CD4-positive, alpha-beta memory T cell (primary cell): ENCODE measurements at places on chromosomes 7 and 10. TPM values are rescaled to one million over a fixed set of nuclear protein-coding genes. Genes with fewer than 3 reads are reported as not detected.

DNA sequence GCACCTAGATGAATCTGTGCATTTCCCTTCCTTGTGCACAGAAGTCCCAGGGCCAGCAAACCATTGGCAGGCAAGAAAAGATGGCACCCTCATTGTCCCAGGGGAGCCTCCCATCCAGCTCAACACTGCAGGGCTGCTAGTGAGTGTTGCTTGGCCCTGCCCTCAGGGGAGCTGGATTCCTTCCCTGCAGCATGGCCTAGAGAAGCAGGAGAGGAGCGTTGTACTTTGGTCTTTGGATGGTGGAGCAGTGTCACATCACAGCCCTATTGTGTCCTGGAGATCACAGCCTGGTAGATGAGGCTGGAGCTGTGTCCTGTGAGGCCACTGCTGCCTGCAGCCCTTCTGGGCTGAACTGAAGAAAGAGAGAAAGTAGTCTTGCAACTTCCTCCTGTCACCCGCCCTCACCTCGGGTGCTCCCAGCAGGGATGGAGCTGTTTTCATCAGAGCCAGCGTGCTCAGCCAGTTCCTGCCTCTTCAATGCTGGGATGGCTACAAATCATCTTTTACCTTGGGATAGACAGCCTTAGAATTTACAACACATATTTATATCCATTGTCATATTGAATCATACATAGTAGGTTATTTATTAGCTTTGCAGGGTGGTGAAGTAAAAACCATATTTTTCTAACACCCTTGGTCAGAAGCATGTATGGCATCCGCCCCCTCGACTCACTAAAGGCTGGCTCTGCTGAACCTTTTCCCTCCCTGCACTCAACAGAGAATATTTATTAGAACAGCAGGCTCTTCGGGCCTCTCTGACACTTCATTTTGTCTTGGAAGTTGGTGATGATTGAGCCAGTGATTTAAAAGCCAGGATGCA lies 43.1 kb upstream of the FAM180A start:
- no peak for DNase-seq

DNA sequence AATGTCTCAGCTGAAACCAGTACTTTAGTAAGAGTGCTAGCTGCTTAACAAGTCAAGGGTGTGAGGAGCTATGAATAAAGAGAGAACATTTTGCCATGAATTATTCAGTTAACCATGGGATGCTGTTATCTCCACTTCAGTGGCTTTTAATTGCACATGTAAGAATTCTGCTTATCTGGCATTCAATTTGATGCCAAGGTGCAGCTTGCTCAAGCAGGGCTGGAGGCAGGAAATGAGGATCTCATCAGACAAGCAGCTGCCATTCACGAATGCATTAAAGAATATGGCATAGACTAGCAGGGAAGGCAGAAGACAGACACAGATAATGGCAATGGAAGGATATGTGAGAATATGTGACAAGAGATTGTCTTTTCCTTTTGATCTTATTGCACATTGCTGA lies 697.8 kb downstream of the NRG3 start:
- no peak for DNase-seq

DNA sequence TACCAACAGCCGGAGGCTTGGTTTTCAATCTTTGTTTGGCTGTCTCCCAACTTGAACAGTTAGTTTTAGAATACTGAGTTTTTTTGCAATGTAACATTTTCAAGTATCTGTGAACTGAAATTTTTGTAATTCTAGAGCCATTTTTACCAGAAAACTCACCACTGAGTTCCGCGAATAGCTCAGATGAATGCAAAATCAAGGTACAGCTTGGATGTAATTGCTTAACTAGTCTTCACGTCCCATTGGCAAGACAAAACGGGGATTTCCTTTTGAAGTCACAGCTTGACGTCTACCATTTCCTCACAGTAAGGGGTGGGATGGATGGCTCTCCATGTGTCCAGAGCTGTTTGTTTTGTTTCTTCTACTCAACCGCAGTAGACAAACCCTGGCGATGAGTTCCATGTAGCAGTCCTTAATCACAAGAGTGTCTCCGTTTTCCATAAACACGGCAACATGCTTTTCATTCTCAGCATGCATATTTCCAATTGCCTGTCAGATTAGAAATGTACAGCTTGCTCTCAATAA lies 55.8 kb upstream of the FGFR2 start:
- no peak for DNase-seq

GRCh38 chr7:3349126-3349525 lies 48.1 kb downstream of the SDK1 start:
- DNase-seq, result no peak

GRCh38 chr10:24262929-24263590 lies 54.1 kb downstream of the KIAA1217 start:
- no peak for DNase-seq

Gene BMPER
- total RNA-seq, result 0.30 TPM

- DNase-seq, result no peak
Measured at GRCh38 chr10:78756604-78757343, 312.0 kb upstream of the ZMIZ1 start.

- DNase-seq, result no peak
Measured at GRCh38 chr10:101968940-101969321, 87.0 kb downstream of the ARMH3 start.

- DNase-seq, result no peak
Measured at GRCh38 chr7:117588352-117588794, 108.5 kb downstream of the CFTR start.

GRCh38 chr7:134640842-134641715 lies 5.6 kb upstream of the BPGM start:
- no peak for DNase-seq

Gene PDE1C
- total RNA-seq, result not detected

DNA sequence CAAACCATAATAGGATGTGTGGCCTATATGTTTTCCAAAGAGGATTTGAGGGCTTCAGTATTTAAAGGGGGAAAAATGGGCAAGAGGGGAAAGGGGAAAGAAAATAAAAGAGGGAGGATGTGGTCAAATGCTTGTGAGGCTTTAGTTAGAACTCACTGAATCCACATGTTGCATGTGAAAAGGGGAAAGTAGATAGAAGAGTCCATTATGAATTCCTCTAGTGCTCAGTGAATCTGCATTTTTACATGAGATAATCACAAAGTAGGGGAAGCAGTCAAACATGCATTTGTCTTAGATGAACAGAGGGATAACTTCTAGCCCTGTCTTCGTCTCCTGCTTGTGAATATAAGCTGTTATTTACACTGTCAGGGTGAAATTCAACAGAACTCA lies 24.6 kb upstream of the AKAP9 start:
- DNase-seq, result no peak

GRCh38 chr10:123521556-123521955 lies 144.6 kb upstream of the GPR26 start:
- no peak for DNase-seq

Gene TAX1BP1
- total RNA-seq, result 109 TPM

DNA sequence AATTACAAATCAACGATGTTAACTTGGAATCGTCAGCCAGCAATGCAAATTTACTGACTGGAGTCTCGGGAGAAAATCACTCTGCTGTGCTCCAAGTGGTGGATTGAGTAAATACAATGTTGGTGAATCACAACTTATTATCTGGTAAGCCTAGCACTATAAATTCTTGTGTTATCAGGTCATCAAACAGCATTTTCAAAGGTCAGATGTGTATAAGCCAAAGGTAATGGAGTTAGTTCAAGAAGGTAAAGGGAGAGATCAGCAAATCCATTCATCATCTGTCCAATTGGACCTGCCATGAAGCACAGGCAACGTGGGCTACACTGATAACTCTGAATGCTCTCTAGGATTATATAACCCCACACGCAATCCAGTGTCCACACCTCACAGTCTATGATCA lies 13.9 kb downstream of the CUBN start:
- DNase-seq, result no peak

Gene GPNMB
- 32.5 TPM for total RNA-seq

Gene AGAP5
- total RNA-seq, result 13.6 TPM

Gene CUL2
- 34.6 TPM for total RNA-seq

Gene CPN1
- not detected for total RNA-seq

Gene MDH2
- total RNA-seq, result 79.8 TPM

DNA sequence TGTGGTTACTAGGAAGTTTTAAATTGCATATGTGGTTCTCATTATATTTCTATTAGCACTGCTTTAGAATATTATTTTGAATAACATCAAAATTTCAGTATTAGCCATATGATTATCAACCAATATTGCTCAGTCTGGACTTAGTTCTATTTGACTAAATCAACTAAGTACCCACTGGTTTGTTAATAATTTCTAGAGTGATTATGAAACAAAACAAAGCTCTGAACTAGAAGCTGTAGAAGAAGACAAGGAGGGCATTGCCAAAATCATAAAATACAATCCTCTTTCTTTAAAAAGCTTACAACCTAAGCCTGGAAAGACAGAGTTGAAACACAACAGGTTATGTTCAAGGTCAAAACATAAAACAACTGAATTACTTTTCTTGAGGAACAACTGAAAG lies 204.7 kb downstream of the KMT2C start:
- DNase-seq, result no peak

- DNase-seq, result no peak
Measured at GRCh38 chr10:86958116-86958900, at the start of gene SNCG. TSS of gene SNCG (plus strand) at chr10:86958599. CDS start at chr10:86958698, 99 bp downstream.

Gene EXOC6
- 10.5 TPM for total RNA-seq

Gene IFIT1
- 5.1 TPM for total RNA-seq

Gene SMO
- not detected for total RNA-seq

- DNase-seq, result no peak
Measured at GRCh38 chr7:108016841-108017775, 14.1 kb upstream of the LAMB1 start.

DNA sequence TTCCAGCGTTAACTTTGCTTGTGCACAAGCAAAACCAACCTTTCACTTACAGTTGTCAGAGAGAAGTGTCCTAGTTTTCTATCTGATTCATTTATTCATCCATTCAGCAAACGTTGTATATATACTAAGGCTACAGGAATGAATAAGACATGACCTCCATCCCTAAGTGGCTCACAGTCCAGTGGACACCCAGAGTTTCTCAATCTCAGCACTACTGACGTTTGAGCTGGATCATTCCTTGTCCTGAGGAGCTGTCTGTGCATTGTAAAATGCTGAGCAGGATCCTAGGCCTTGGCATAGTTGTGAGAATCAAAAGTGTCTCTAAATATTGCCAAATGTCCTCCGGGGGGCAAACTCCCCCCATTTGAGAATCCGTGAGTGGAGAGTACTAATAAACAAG lies 166.7 kb upstream of the PRKCQ start:
- no peak for DNase-seq

- DNase-seq, result no peak
Measured at GRCh38 chr7:101128040-101128834, 1.3 kb downstream of the SERPINE1 start.

Gene ABLIM1
- total RNA-seq, result 197 TPM

DNA sequence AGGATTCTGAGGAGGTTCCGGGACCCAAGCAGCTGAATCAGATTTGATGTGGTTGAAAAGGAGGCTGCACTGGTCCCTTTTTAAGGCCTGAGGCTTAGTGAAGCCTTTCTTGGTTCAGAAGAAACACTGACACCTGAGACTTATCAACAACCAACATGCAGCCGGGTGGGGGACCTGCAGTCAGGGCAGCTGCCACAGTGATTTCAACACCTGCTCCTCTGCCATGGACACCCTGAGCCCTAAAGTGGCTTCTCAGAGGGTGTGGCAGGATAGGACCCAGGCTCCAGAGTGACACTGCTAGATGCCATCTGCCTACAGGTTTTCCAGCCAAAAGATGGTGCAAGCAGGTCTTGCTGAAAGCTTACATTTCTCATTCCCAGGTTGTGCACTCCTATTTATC lies 99.3 kb downstream of the COL13A1 start:
- no peak for DNase-seq

GRCh38 chr10:81019029-81019890 lies 481.6 kb downstream of the SH2D4B start:
- no peak for DNase-seq

GRCh38 chr7:5437987-5438386 lies 14.4 kb upstream of the TNRC18 start:
- no peak for DNase-seq

GRCh38 chr10:60389413-60390025 lies at the start of gene ANK3:
TSS of gene ANK3 (minus strand) at chr10:60389875. CDS start at chr10:60389538, 337 bp downstream.
- DNase-seq, result no peak

DNA sequence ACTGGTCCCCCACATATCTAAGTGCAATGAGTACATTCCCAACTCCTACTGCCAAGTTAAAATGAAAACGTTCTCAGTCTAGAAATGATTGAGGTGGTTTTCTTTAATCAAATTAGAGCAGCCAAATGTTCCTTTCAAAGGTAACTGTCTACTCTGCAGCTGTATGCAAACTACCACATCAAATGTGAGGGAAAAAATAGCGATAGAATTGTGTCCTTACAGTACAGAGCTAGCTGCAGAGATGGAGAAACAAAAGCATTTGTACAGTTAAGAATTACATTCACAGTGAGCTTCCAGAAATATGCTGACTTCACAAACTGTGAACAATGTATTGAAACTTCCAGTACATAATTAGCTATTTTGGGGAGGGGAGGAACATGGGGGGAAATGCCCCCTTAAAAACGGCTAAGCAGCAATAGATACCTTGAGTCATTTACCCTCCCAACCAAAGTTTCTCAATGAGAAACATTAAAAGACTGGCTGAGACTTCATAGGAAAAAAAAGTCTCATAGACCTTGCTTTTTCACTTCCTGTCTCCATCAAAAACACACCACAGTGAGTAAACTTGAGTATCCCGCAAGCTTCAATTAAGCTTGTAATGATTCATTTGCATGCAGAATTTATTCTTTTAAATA lies 22.9 kb downstream of the CDK6 start:
- DNase-seq, result peak; percentile 47

Gene SPDYE11
- total RNA-seq, result not detected

GRCh38 chr10:48762064-48763042 lies 77.7 kb downstream of the WDFY4 start:
- DNase-seq, result no peak

DNA sequence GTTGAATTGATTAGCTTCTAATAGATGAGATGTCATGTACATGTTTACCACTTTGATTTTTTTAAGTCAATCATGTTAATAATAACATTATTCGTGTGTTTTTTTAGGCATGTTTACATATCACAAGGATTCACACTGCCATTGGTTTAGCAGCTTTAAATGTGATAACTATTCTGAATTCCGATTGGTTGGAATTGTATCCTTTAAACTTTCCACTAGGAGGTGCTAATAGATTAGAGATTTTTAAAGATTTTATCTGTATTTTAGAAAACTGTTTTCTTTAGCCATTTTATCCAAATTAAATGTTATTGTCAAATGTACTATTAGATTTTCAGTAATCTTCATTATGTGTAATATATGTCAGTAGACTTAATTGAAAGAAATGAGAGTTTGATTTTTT lies 83.2 kb downstream of the HECTD2 start:
- DNase-seq, result no peak

DNA sequence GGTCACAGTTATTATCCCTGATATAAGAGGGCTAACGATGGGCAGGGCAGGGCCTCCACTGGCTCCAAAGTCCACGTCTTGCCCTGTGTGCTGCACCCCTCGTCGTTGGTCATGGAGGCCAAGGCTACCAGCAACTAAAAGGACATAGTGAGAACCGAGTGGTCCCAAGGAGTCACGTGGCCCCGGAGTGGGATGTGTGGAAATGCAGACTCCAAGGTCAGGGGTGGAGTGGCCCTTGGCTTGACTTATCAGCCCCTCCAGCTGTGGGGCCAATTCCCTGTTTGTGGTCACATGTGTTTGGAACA lies 30.7 kb downstream of the BTBD16 start:
- no peak for DNase-seq
